ENCODE measurements at places on chromosomes 13 and 19.

DNA sequence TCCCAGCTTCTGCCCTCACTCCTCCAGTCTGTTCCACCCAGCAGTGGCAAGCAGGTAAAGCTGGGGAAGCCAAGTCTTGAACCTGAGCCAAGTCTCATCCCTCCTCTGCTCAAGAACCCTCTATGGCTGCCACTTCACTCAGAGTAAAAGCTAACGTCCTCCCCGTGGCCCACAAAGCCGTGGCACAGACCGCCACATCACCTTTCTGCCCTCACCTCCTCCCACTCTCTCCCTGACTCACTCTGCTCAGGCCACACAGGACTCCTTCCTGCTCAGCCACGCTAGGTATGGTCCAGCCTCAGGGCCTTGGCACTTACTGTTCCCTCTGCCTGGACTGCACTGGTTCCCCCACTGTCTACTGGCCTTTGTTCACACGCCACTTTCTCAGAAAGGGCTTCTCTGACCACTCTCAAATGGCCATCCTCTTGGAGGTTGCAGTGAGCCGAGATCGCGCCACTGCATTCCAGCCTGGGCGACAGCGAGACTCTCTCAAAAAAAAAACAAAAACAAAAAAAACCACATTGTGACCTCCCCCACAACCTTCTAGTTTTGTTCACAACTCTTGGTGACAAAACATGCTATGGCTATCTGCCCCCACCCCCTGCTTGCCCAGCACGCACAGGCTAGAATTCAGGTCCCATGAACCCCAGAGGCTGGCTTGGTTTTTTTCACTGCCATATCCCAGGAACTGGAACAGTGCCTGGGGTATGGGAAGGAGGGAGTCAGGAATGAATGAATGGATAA lies 15.8 kb downstream of the NDUFB7 start:
- DNase-seq, result peak; percentile 47

DNA sequence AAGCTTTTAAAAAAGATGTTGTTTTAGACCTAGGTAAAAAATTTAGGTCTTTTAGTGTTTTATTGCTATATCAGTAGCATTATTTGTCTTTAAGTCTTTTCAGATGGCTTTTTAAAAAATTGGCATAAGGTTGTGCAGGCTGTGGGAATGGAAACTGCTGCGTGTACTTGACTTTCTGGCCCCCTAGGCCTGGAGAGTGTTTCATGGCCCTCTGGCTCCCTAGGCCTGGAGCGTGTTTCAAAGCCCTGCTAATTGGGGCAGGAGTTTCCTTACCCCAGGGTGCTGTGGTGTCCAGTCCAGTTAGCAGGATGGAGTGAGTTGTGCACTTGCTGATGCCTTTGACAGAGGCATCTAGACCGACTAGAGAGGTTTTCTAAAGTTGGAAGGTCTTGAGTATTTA lies 23.8 kb downstream of the PRAM1 start:
- no peak for DNase-seq

DNA sequence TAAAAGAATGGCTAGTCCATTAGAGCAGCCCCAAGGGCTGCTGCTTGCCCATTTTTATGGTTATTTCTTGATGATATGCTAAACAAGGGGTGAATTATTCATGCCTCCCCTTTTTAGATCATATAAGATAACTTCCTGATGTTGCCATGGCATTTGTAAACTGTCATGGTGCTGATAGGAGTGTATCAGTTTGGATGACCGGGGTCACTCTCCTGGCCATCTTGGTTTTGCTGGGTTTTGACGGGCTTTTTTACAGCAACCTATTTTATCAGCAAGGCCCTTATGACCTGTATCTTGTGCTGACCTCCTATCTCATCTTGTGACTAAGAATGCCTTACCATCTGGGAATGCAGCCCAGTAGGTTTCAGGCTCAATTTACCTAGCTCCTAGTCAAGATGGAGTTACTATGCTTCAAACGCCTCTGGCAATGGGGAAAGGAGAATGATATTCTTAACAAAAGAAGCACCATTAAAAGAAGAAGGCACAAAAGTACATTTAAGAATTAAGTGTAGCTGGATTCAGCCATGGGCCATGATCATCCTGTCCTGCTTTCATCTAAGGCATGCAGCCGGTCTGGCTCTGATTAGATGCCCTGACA lies 1156.0 kb downstream of the PCDH9 start:
- no peak for DNase-seq

DNA sequence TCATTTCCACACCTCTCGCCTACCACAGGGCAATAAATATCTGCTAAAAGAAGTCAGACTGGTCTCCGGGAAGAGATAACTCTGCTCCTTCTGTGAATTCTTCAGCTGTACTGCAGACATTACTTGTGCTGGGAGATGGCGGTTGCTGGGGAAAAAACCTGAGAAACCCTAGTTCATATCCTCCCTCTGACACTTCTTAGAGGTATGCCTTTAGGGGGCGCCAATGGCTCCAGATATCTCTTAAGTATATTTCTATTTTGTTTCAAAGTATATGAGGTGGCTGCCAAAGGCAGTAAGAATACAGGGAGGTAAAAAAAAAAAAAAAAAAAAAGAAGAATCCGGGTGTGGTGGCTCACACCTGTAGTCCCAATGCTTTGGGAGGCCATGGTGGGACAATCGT lies 175.2 kb downstream of the PAN3 start:
- peak; percentile 10 for DNase-seq

- no peak for DNase-seq
Observed at GRCh38 chr13:82597747-82598146, 1284.5 kb downstream of the SLITRK1 start.

DNA sequence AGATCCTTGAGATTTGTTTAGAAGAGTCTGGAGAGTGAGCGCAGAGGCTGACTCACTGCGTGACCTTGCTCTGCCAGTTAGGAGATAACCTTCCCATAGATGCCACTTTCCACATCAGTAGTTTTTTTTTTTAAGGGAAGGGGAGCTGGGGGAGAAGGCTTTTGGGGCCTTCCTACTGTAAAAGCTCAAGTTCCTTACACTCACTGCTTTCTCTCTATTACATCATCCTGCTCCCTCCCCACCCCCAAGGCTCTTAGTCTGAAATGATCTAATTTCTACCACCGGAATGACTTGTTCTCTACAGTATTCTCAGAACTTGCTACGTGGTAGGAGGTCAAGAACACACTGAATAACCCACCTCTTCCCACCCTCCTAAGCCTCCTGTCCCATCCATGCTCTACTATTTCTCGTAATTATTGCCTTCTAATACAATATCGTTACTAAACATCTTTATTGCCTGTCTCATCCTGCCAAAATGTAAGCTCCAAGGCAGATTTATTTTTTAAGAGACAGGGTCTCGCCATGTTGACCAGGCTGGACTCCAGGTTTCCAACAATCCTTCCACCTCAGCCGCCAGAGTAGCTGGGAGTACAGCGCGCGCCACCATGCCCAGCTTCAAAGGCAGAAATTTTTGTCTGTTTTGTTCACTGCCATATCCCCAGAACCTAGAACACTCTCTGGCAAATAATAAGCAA lies 1.2 kb downstream of the LONP1 start:
- DNase-seq, result peak; percentile 73

Data from HT1080 (cell line).